GM23338 (cell line): ENCODE measurements at places on chromosomes 11 and 22.

GRCh38 chr11:118358071-118358470 is 1.3 kb upstream of the UBE4A start:
- DNase-seq: no peak

DNA sequence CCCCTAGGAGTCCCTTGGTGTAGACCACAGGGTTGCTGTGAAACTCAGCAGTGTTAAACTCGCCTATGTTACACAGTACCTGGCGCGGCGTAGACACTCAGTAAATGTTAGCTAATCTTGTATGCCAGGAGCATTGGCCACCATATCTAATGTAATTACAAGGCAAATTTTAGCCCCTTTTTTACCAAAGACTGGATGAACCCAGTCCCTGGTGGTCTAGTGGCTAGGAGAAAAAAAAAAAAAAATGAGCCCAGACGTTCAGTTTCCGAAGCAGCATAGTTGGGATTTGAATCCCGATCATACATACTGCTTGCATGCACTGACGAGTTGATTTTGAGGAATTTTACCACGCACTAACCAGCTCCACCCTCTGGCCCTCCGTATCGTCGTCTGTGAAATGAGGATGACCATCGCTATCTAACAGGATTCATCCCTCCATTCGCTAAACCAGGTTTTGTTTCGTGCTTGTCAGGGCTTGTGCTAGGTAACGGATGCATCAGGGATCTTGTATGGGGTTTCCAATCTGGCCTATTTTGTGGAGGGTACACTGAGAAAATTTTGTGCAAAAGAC is 688 bp downstream of the PTS start:
- peak; percentile 12 for DNase-seq

DNA sequence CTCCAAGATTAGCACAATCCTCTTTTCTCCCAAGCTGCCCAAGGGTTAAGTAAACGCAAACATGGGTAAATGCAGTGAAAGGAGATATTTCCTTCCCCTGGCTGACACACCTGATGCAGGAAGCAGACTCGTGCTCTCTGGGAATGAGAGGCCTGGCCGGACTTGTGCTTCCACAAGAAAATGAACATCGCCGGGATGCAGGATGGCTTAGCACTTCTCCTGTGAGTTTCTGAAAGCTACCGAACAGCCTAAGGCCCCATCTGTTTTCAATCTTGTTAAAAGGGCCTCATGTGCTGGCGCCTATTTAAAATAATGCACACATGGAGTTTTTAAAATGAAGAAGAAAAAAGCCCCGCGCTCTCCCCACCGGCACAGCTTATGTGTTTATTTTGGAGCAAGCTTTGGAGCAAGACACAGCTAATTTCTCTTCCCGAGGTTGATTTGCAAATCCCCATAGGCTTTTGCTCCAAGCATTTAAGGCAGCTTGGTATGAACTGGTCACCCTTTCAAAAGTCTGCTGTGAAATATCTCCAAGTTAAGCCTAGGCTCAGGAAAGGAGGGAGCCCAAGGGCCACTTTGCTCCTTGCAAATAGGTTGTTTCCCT is 100.9 kb downstream of the SYN3 start:
- DNase-seq: no peak

DNA sequence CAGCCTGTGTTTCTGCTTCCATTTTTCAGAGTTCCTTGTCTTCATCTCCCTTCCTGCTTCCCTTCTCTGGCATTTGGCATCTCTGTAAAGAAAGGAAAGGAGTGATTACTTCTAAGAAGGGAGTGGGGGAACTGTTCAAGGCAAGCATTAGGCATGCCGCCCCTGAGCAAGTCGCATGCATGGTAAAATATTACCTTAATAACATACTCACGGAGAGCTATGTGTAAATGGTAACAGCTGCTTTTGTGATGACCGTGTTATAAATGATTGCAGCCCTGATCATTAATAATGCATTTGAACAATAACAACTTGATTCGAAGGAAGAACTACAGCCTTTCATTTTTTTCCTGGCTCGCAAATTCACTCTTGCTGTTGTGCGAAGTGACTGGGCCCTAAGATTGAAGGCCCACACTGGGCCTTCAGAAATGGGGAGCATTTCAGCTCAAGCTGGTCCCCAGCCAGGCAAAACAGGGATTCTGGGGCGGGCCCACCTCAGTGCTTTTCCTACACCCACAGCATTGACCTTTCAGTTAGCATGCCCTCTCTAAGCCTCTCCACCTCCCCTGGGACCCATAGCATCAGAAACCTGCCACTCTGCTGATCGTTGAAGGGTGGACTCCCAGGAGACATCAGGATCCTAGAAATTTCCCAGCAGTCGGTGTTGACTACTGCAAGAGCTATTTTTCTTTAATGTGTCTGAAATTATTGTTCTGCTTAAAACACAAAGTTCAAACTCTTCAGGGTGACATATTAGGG is 263.0 kb upstream of the CADM1 start:
- no peak for DNase-seq

DNA sequence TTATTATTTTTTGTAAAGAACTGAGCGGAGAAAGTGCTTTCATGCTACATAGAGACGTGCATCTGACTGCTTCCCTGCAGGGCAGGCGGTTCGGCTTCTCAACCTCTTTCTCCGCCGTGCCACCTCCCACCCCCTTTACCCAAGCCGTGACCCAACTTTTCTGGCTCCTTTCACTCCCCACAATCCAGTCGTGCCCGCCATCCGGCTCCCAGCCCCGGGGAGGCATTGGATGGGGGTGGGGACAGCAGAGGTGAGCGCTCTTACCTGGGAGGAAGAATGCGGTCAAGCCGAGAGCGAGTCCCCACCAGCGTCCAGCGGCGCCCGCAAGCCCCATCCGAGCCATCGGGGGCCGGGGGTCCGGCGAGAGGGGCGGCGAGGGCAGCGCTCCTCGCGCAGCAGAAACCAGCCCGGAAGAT is 781 bp downstream of the NECTIN1 start:
- no peak for DNase-seq
